ENCODE measurements at places on chromosomes 16 and 17. TPM values are rescaled to one million over a fixed set of nuclear protein-coding genes. Genes with fewer than 3 reads are reported as not detected.

Gene SMPD3
- total RNA-seq, result 0.07 TPM

Gene KCNH4
- total RNA-seq, result not detected

Gene VAT1L
- total RNA-seq, result 0.17 TPM

Gene SPNS3
- not detected for total RNA-seq

Gene MT1F
- not detected for total RNA-seq

Gene FZD2
- 27.6 TPM for total RNA-seq

Gene LRRC37A
- 1.6 TPM for total RNA-seq

Gene XAF1
- 37.0 TPM for total RNA-seq

Gene GINS3
- 2.0 TPM for total RNA-seq

Gene TMC6
- 1.3 TPM for total RNA-seq

Gene ABCC11
- 0.30 TPM for total RNA-seq

Gene ZSWIM7
- total RNA-seq, result 14.2 TPM

Gene ORC6
- total RNA-seq, result 3.9 TPM

Gene CBFA2T3
- not detected for total RNA-seq

Gene TMEM106A
- 6.5 TPM for total RNA-seq

Gene KRT24
- total RNA-seq, result not detected

Gene MAPT
- 0.53 TPM for total RNA-seq

Gene SLC35G6
- total RNA-seq, result not detected

Gene GINS2
- total RNA-seq, result 1.2 TPM

Gene KIF19
- total RNA-seq, result not detected

Gene OTOP2
- not detected for total RNA-seq

Gene BAIAP3
- total RNA-seq, result 1.3 TPM

Gene NKD1
- 0.17 TPM for total RNA-seq

Gene PTX4
- total RNA-seq, result 0.20 TPM

Gene TNFRSF17
- total RNA-seq, result 0.10 TPM
